ENCODE measurements at places on chromosomes 2 and 18.

GRCh38 chr2:216503697-216504375, 5.2 kb downstream of the RPL37A start:
- DNase-seq = no peak

GRCh38 chr18:9101730-9102507, 580 bp upstream of the NDUFV2 start:
- no peak for DNase-seq

DNA sequence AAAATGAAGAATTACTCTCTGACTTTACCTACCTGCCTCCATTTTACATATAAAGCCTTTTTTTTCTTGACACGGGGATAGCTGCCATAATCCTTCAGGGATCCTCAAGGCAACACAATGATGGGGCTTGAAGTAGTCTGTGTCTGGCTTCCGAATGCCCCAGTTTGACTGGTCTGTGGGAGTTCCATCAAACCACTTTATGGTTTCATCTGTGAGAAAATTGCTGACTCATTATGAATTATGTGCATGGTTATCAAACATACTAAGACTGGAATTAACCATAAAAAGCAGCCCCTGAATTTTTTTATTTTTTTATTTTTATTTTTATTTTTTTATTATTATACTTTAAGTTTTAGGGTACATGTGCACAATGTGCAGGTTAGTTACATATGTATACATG, 117.5 kb downstream of the PLA2R1 start:
- no peak for DNase-seq

- DNase-seq = no peak
Observed at GRCh38 chr2:110642360-110642759, 35.5 kb downstream of the BUB1 start.

DNA sequence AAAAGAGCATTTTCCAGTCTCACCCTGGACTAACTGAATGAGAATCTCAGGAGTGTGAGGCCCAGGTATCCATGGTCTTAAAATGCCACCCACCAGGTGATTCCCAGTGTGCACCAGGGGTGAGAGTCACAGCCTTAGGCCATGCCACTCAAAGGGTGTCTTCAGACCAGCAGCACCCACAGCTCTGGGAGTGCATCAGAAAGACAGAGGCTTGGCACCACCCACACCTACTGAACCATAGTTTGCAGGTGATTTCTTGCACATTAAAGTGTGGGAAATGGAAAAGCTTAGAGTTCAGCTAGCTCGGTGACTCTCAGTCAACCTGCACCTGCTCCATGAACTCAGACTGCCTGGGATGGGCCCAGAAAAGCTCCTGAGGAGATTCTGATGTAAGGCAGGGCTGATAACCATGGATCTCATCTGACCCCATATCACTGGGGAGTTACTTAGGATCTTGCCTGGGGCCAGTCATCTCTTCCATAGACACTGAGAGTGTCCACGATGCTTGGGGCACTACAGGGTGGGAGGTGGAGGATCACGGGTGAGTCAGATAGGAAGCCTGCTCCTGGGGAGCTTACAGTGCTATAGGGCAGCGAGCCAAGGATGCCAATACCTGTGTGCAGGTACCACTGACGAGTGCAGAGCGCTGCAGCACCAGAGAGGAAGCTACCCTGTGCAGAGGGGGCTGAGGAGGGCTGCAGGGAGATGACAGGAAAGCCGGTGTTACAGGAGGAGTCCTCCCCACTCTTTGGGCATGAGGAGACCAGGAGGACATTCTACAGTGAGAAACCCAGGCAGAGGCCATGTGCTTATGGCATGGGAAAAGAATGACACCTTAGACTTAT, 4.6 kb downstream of the IL37 start:
- peak; percentile 24 for DNase-seq

- no peak for DNase-seq
Observed at GRCh38 chr2:56207760-56208159, 24.0 kb downstream of the CCDC85A start.

DNA sequence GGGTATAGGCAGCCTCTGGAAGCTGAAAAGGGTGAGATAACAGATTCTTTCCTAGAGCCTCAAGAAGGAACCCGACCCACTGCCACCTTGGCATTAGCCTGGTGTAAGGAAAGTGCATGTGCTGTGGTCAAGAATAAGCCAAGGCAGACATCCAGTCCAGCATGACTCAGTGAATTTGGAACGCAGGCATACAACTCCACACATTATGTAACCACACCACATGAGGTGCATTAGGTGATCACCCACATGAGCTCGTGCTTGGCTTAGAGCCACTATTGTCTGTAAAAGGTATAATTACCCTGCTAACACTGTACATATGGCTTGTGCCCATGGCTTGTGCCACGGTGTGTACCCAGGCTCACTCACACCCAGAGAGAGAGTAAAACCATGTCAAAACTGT, 583.7 kb upstream of the HNMT start:
- no peak for DNase-seq

DNA sequence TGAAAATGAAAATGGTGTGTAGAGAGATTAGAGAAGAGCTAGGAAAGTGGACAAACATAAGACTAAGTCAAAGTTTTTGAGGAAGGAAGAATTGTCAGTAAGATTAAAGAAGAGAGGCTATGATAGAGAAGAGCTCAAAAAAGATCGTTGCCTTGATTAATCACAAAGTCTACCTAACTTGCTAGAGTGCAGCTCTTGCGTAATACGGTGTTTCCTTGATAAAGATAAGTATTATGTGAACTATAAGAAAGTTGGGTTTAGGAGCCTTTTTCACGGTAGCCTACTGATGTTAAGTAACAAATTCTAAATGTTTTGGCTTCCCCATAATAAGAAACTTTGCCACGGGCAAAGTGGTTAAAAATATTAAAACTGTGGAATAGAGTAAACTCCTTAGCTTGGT, 226.4 kb upstream of the NRXN1 start:
- DNase-seq = no peak

DNA sequence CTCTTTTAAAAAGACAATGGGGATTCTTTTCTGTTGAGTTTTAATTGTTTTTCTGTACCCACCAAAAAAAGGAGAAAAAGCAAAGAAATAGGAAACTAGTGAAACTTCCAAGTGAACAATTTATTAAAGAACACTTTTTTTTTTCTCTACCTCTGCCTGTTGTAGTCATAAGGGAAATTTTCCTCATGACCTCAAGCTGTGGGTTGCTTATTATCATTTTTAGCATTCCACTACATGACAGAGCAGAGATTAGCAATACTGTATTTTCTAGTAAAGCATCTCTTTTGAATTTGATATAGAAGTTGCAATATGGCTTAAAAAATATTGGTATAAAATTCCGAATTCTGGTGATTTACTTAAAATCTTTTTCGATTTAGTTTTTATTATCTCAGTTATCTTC, 87.9 kb upstream of the LRRTM1 start:
- no peak for DNase-seq

DNA sequence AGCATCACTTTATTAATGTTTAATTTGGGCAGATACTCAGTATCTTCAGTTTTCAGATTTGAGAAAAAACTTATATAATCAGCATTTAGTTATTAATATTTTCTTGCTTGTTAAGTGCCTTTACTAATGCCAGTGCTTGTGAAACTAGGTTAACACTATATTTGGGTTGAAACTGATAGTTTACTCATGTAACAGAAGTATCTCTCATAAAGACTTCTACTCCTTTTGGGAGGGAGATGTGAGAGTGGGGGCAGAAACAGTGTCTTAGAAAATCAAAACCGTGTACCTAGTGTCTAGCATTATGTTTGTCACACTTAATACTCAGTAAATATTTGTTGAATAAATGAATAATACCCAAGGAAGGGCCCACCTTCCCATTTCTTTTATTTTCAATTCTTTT, 129.5 kb downstream of the MSTN start:
- DNase-seq = no peak

DNA sequence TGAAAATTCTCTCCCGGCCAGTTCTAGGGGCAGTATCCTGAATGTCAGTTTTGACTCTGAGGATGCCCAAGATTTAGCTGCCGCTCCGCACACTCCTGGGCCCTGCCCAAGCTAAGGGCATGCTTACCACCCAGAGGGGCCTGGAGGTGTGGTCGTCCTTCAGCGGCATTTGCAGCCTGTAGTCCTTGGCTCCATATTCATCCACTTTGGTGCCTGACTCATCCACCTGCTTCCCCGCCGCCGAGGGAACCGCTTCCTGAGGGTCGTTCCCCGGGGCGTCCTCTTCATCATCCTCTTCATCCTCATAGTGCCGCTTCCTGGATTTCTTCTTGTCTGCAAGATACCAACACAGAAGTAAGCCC, 577 bp downstream of the ERCC3 start:
- peak; percentile 28 for DNase-seq

GRCh38 chr2:12663306-12664037, 53.3 kb upstream of the TRIB2 start:
- no peak for DNase-seq

GRCh38 chr2:45588158-45588829, 22.8 kb downstream of the SRBD1 start:
- DNase-seq = no peak

GRCh38 chr2:239775623-239776435, 249.3 kb downstream of the NDUFA10 start:
- DNase-seq = no peak

GRCh38 chr18:36128530-36128870, 640 bp downstream of the SLC39A6 start:
- peak; percentile 24 for DNase-seq

GRCh38 chr2:39755466-39755865, 23.6 kb downstream of the THUMPD2 start:
- no peak for DNase-seq

GRCh38 chr18:76358774-76359173, 136.3 kb downstream of the ZNF516 start:
- DNase-seq = no peak

- no peak for DNase-seq
Observed at GRCh38 chr2:157760949-157761348, 115.2 kb downstream of the ACVR1 start.
